Upper lobe of right lung (tissue), 1 donor: ENCODE measurements at places on chromosomes 4 and X. TPM values are rescaled to one million over a fixed set of nuclear protein-coding genes. Genes with fewer than 3 reads are reported as not detected.

The NR3C2 gene
- 25.9 TPM for total RNA-seq

The CDX4 gene
- not detected for total RNA-seq

The PABPC5 gene
- total RNA-seq: 1.9 TPM

The CCKAR gene
- total RNA-seq: not detected

The ZNF674 gene
- 5.9 TPM for total RNA-seq

- H3K27ac ChIP-seq: no peak overlapping the region
- peaks cover 67% of the 10 kb centered on the region for H3K36me3 ChIP-seq
- peak; percentile 87 for DNase-seq
- no peaks in the 10 kb centered on the region for H3K27me3 ChIP-seq
- H3K4me1 ChIP-seq: peaks cover 24% of the 10 kb centered on the region
- H3K4me3 ChIP-seq: no peak overlapping the region
Observed at GRCh38 chr4:6873792-6874461, 35.7 kb upstream of the TBC1D14 start.

- H3K4me1 ChIP-seq: no peaks in the 10 kb centered on the region
- DNase-seq: no peak
- no peaks in the 10 kb centered on the region for H3K27me3 ChIP-seq
- H3K4me3 ChIP-seq: no peak overlapping the region
- H3K27ac ChIP-seq: no peak overlapping the region
- no peaks in the 10 kb centered on the region for H3K36me3 ChIP-seq
Observed at GRCh38 chr4:155076256-155076785, 132.1 kb upstream of the NPY2R start.

- DNase-seq: no peak
- no peaks in the 10 kb centered on the region for H3K27me3 ChIP-seq
- H3K4me1 ChIP-seq: no peaks in the 10 kb centered on the region
- no peak overlapping the region for H3K27ac ChIP-seq
Observed at GRCh38 chr4:25937801-25938200, 23.8 kb downstream of the SMIM20 start.

DNA sequence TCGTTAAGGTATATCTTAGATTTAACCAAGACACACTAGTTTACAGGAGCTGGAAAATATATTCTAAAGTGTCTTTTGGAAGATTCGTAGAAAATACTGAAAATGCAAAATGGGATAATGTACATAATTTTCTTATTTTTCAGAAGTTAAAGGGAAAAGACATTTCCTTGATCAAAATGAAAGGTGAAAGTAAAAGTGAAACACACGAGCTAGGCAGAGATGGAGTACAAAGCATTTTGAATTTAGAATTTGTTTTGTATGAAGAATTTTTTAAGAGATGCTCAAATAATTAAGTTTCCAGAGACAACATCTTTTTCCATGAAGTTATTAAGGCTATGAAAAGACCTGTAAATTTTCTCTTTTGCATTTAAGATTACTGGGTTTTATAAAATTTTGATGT lies 2192.6 kb upstream of the AGA start:
- no peaks in the 10 kb centered on the region for H3K36me3 ChIP-seq
- no peaks in the 10 kb centered on the region for H3K27me3 ChIP-seq
- no peaks in the 10 kb centered on the region for H3K4me1 ChIP-seq
- no peak for DNase-seq
- no peak overlapping the region for H3K4me3 ChIP-seq

DNA sequence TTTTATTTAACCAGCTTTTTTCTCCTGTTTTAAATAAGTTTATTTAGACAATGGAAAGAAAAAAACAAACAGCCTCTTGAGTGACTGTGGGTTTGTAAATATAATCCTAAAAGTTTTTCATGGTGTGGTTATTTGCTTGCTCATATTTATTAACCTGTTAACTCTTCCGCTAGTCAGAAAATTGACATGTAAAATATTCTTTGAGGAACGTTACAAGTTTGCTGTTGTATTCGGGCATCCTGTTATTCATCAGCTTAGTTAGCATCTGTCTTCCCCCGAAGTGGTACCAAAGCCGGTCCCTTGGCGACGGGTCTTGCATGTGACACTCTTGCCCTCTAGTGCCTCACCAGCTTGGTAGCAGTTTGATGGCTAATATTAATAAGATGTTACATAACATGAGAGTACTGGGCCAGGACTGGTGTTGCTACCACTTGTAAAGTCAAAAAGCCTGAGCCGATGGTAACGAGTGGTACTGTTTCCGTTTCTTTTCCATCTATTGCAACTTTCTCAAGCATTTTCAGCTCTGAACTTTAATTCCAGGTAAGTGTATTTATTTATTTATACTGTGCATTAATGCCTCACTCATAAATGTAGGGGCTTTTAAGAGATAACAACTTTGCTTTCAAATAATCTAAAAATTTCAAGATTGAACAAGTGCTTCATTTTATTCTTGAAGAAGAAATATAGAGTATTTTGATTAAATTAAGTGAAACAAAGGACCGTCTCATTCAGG lies at the start of gene NDST3:
TSS of gene NDST3 (plus strand) at position 434 of the 733 bp plus-strand sequence. CDS start 19,425 bp downstream, outside the sequence.
- no peak within 1 kb of the TSS for H3K27ac ChIP-seq
- peak; percentile 68 for DNase-seq
- H3K4me3 ChIP-seq: peak within 1 kb of the TSS; percentile 41
- no peaks in the 10 kb centered on the region for H3K4me1 ChIP-seq
- H3K36me3 ChIP-seq: no peaks in the 10 kb centered on the region

- H3K4me3 ChIP-seq: no peak overlapping the region
- H3K27me3 ChIP-seq: no peaks in the 10 kb centered on the region
- no peak for DNase-seq
- no peak overlapping the region for H3K27ac ChIP-seq
- peaks cover 2% of the 10 kb centered on the region for H3K4me1 ChIP-seq
Observed at GRCh38 chrX:39693298-39693697, 404.5 kb downstream of the BCOR start.

DNA sequence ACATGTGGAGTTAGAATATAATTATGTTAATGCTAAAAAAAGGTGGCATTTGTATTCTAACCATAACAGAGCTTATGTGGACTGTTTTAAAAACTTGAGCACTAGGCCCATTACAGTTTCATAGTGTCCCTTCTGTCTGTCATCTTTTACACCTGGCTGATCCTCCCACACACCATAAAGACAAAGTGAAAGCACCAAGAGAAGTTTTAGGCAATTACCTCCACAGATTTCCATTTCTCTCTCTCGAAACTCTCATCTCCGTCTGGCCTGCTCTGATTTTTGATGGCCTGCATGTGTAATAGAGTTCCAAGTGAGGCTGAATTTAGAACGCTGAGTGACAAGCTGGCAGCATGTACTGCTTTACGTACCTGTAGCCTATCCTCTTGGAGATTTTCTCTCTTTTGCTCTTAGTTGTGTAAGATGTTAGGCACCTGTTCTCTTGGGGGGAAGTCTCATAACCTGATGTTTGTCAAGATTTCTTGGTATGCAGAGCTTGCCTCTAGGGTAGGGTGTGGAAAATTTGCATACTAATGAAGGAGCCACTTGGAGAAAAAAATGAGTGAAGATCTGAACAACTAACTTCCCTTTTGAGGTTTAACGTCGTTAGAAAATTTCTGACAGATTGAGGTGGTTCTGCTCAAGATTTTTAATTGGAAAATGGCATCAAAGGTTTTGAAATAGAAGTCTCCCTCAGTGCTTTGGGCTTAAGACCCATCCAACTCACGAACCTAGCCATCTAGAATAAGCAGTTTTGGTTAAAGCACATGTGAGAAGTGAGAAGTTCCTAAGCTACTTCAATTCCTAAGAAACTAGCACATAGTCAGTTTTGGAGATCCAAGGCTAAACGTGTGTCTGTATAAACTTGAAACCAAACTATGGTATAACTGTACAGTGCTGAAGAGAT lies 57.6 kb upstream of the RAP1GDS1 start:
- no peak for DNase-seq
- no peaks in the 10 kb centered on the region for H3K27me3 ChIP-seq
- H3K4me3 ChIP-seq: no peak overlapping the region
- H3K4me1 ChIP-seq: no peaks in the 10 kb centered on the region

DNA sequence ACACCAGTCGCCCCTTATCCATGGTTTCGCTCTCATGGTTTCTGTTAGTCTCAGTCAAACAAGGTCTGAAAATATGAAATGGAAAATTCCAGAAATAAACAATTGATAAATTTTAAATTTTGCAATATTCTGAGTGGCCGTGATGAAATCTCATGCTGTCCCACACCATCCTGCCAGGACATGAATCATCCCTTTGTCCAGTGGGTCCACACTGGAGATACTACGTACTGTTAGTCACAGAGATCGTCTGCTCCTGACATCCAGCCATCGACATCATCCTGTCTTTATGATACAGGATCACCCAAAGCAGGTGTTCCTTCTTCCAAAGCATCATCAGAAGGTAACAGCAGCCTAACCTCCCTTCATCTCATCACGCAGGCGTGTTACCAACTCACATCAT lies 76.5 kb upstream of the MSX1 start:
- H3K27me3 ChIP-seq: peaks cover 5% of the 10 kb centered on the region
- no peaks in the 10 kb centered on the region for H3K4me1 ChIP-seq
- no peak overlapping the region for H3K4me3 ChIP-seq
- H3K27ac ChIP-seq: no peak overlapping the region

- no peak overlapping the region for H3K4me3 ChIP-seq
- H3K27me3 ChIP-seq: no peaks in the 10 kb centered on the region
- no peak overlapping the region for H3K27ac ChIP-seq
- no peak for DNase-seq
- no peaks in the 10 kb centered on the region for H3K4me1 ChIP-seq
Observed at GRCh38 chr4:168183717-168184571, 91.6 kb downstream of the ANXA10 start.
